ENCODE measurements at places on chromosomes 16 and 17.
A peak's percentile ranks its signal among the peaks of the same experiment; 100 is the strongest.

DNA sequence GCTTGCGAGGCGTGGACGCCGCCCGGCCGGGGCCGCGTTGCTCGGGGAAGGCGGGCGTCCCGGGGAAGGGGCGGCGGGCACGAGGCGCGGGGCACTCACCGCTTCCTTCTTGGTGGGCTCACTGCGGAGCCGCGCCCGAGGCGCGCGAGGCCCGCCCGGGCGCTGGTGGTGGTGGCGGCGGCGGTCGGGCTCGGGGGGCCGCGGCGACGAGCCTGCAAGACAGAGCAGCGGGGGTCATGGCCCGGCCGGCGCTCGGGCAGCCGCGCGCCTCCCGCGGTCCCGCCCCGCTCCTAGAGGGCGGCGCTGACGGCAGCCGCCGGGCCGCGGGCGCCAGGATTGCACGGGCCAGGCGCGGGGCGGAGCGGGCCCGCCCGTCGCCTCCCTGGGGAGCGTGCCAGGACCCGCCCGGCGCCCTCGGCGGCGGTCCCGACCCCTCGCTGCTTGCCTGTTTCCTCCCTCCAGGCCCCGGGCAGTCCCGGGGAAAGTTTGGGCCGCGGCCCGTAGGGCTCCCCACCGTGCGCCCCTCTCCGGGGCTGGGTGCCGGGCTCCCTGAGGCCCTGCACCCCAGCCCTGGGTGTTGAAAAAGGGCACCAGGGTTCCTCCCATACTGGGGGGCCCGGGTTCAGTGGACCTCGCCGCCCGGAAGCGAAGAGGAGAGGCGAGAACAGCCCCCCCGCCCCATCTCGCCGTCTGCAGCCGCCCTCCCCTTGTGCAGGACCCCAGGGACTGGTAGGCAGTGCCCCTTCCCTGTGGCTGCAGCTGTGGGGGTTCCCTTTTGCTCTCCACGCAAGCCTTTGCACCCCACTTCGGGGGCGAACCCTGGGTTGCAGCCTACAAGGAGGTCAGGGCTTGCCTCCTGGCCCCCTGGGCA, at the start of gene C16orf74:
C16orf74 (minus strand) TSS at position 270 of the 871 bp plus-strand sequence. CDS start 15,879 bp downstream, outside the sequence.
- DNase-seq: peak; percentile 79

- DNase-seq: peak; percentile 76
Observed at GRCh38 chr17:46940692-46941404, 17.9 kb downstream of the GOSR2 start.

GRCh38 chr17:17206124-17206912, at the start of gene PLD6:
PLD6 (minus strand) TSS chr17:17206333; CDS start chr17:17206286, 47 bp downstream.
- peak; percentile 52 for DNase-seq

DNA sequence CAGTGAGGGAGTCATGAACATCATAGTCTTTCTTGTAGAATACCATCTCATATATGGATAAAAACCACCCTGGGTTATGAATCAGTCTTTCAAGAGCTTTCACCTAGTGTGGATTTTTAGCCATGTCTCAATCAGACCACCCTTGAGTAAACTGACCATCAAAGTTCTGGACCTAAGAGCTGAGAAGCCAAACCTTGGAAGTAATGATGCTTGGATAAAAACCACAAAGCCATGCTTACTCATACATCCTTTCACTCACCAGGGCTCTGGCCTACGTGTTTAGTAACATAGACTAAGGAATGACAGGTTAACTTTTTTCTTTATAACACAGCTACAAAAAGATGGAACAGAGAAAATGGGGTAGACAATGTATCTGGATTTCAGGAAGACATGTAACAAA, 167.2 kb downstream of the STX8 start:
- DNase-seq: no peak

- no peak for DNase-seq
Observed at GRCh38 chr16:69503244-69503643, 62.5 kb upstream of the NFAT5 start.

DNA sequence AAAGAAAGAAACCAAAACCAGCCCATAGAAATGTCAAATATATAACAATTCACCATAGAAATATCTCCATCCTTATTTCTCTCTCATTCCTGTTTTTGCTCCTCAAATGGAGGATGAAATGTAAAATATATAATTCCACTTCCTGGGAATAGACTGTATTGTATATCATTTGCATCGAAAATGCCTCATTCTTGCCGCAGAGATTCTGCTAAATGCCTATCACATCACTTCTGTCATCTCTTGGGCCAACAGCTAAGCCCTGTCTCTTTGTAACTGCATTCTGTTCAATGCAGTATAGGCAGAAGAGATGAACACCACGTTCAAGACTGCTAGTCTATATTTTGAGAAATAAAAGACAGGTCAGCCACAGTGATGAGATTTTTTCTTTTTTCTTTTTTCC, 956.3 kb upstream of the SOX9 start:
- no peak for DNase-seq

GRCh38 chr16:18060351-18060750, 276.2 kb downstream of the NPIPA8 start:
- DNase-seq: no peak

GRCh38 chr16:89737341-89738071, 16.2 kb downstream of the ZNF276 start:
- DNase-seq: no peak

DNA sequence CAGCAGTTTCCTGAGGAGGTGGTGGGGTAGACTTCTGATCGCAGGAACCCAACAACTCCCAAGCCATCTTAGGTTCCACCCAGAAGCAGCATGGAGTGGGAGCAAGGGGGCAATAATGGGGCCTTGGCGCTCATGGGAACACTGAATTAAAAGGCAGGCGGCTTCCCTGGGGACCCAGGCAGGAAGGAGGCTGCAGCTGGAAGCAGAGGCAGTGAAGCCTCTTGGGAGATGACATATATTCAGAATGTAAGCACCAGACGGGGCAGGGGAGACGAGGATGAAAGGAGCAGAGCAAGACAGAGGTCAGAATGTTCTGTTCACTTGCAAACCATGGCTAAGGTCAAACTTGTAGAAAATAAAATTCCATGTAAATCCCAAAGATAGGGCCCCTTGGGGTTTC, 2.9 kb downstream of the HIGD1B start:
- no peak for DNase-seq

- DNase-seq: no peak
Observed at GRCh38 chr17:38746004-38746848, 1.9 kb downstream of the PCGF2 start.

All from lung (tissue), 17 donors.